ENCODE measurements at places on chromosomes 1 and 21. TPM values are rescaled to one million over a fixed set of nuclear protein-coding genes. Genes with fewer than 3 reads are reported as not detected.

Gene MMEL1
- not detected for total RNA-seq

Gene CD34
- total RNA-seq = 0.27 TPM

- DNase-seq = no peak
- H3K4me3 ChIP-seq = no peak overlapping the region
- H3K27me3 ChIP-seq = no peaks in the 10 kb centered on the region
- H3K36me3 ChIP-seq = peaks cover 37% of the 10 kb centered on the region
Measured at GRCh38 chr1:156012051-156012817, 8.5 kb downstream of the SSR2 start.

DNA sequence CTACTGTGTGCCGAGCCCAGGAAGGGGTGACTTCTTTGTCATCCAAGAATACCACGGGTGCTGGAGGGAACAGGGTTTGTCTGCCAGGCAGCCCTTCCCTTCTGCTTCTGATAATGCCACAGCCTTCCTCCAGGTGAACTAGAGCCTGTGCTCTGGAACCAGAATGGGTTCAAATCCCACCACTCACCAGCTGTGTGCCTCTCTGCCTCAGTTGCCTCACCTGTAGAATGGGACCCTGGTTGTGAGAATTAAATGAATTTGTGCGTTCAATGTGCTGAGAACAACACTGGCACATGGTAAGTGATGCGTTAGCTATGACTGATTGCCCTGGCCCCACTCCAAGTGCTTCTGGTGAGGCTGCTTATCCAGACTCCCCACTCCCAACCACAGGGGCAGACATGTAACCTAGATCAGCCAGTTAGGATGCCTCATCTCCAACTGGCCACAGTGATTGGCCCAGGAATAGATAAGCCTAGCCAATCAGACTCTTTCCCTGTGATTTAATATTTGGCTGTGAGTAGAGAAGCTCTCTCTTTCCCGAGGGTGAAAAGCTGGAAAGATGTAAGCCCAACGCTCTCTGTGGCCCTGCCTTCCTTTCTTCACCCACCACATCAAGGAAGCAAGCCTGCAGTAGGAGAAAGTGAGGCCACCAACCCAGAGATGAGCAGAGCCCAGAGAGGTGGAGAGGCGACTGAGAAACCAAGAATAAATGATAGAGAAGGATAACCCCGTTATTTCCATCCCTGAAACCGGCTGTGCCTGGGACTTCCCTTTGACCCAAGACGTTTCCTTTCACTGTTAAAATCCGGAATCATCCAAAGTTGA lies 20.8 kb upstream of the LAPTM5 start:
- H3K4me3 ChIP-seq = no peak overlapping the region
- no peaks in the 10 kb centered on the region for H3K27me3 ChIP-seq
- DNase-seq = no peak
- H3K4me1 ChIP-seq = peaks cover 10% of the 10 kb centered on the region

DNA sequence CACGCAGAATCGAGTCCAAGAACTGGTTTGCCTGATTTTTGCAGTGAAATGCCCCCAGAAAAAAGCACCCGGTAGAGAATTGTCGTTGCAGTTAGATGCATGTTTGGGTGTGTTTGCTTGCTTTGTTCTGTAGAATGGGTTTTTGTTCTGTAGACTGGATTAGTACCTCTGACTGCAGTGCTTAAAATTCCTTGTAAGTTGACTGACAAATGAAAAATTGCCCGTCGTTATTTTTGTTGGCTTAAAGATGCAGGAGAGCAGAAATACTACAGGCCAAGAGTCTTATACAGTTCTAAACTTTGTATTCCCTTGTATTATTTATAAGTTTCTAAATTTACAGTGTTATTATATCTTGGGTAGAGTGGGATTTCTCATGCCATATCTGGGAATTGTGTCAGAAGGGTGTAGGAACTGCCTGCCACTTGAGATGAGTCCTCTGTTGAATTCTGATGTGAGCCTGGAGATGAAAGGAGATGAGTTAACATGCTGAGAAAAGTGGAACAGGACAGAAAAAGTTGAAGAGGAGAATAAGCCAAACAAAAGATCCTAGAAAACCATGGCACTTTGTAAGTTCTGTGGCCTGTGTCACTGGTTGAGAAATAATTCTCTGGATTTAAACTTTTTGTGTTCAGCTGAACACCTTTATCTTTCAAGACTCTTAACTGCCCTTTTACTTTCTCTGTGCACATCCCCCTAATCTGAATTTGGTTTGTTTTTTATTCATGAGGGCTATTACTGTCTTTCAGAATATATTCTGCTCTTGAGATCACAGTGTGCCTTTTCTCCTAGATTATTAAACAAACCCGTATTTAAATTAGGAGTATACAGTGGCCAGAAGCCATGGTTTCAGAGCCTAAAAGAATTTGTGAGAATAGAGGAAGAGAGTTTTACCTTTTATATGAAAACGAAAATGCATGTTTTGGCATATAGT lies 1.4 kb downstream of the DESI2 start:
- H3K27me3 ChIP-seq = no peaks in the 10 kb centered on the region
- no peaks in the 10 kb centered on the region for H3K36me3 ChIP-seq
- peaks cover 16% of the 10 kb centered on the region for H3K4me1 ChIP-seq

DNA sequence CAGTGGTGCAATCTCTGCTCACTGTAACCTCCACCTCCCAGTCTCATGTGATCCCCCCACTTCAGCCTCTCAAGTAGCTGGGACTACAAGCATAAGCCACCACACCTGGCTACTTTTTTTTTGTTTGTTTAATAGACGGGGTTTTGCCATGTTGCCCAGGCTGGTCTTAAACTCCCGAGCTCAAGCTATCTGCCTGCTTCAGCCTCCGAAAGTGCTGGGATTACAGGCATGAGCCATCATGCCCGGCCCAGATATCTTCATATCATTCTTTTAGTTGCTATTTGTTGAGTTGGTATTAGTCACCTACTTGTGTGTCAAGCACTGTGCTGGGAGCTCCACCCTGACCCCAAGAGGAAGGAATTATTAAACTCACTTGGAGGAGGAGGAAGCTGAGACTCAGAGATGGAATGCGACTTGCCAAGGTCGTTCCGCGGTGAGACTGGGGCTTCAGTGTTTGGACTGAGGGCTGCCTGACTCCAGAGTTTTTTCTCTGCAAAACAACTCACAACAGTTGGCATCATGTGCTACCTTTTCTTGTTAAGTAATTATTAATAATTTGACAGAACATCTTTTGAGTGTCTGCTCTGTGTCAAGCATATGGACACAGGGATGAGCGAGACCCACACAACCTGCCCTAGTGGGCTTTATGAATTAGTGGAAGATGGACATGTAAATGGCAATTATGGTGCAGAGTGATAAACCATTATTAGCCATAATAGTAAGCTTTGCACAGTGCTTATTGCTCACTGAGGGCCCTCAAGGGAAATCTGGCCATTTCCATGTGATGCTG lies 132.0 kb downstream of the FOXD2 start:
- H3K36me3 ChIP-seq = no peaks in the 10 kb centered on the region
- H3K4me1 ChIP-seq = peaks cover 6% of the 10 kb centered on the region
- no peak overlapping the region for H3K4me3 ChIP-seq

GRCh38 chr1:115467196-115467595 lies 129.1 kb upstream of the NGF start:
- H3K4me1 ChIP-seq = no peaks in the 10 kb centered on the region
- DNase-seq = no peak
- no peaks in the 10 kb centered on the region for H3K36me3 ChIP-seq
- no peaks in the 10 kb centered on the region for H3K27me3 ChIP-seq
- no peak overlapping the region for H3K27ac ChIP-seq
- no peak overlapping the region for H3K4me3 ChIP-seq
